Effector memory CD4-positive, alpha-beta T cell (primary cell): ENCODE measurements at places on chromosomes 12 and 14.

DNA sequence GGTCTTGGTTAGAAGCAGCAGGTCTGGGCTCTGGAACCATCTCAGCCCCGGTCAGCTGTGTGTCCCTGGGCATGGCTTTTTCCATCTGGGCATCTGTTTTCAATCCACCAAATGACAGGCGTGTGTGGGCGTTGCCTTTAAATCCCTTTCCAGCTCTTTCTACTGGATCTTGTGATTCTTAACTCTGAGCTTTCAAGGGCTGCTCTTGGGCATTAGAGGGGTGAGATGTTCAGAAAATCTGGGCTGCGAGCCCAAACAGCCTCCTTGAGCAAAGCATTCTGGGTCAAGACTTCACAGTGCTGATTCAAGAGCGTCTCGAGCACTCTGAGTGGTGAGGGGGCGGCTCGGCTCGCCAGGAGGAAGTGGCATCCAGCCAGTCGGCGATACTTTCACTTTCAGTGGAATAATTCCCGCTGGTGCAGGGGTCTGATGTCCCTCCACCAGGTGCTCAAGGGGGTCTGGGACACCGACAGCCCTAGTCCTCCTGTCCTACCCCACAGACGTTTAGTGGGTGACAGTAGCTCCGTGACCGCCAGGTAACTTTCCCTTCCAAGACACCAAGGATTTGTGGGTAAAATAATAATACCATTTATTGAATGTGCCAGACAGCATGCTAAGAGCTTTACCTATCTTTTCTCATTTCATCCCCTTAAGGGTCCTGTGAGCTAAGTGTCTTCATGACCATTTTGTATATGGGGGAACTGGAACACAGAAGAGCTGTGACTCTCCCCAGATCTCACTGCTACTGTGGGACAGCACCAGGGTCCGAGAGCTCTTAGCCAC is 114.0 kb downstream of the PLXNC1 start:
- DNase-seq = peak; percentile 38
- peak overlapping the region; percentile 87 for H3K27ac ChIP-seq
- H3K27me3 ChIP-seq = no peaks in the 10 kb centered on the region
- peak overlapping the region; percentile 82 for H3K4me3 ChIP-seq

DNA sequence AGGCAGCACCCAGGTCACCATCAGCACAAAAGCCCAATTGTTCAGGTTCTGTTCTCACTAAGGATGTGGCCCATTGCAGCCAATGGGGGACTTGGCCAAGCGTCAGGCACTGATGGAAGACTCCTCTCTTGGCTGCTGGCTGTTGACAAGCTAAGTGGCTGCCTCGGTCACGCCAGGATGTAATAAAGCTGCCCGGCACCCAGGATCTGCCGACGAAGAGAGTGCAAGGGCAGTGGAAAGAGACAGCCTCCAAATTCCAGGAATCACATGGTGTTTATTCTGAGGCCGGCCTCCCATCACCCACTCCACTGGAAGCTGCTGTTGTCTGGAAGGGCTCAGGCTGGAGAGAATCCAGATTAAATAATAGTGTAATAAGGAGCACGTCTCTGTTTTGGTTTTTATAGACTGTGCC is 451.8 kb upstream of the TBX3 start:
- no peak overlapping the region for H3K27ac ChIP-seq
- DNase-seq = no peak
- no peaks in the 10 kb centered on the region for H3K36me3 ChIP-seq
- no peaks in the 10 kb centered on the region for H3K4me1 ChIP-seq
- H3K4me3 ChIP-seq = no peak overlapping the region

DNA sequence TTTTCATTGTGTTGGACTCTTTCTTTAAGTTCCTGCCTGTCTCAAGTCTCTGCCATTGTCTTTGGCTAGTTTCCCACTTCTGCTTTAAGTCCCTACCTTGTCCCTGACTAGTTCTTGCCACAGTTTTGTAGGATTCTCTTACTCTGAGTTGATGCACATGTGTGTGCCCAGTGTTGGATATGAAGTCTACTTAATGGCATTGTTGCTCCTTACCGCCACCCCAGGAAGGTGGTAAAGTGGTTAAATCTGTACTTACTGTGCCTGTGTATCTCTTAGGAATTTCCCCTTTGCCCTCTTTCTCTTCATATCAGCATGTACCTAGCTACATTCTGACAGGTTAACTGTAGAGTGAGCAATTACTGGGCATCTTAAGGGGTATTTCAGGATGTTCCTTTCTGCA is 227.1 kb downstream of the NUBPL start:
- no peak for DNase-seq
- no peaks in the 10 kb centered on the region for H3K36me3 ChIP-seq

DNA sequence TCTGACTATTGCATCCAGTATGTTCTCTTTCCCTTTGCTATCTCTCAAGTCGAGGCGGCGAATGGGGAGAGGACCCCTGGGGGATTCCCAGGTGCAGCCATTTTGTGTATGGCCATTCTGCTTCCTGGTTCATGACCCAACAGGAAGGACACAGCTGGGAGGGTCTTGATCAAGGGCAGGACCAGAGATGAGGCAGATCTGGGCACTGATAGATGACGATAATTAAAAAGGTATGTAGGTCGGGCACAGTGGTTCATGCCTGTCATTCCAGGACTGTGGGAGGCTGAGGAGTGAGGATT is 73.9 kb downstream of the EID3 start:
- H3K27ac ChIP-seq = no peak overlapping the region
- H3K4me1 ChIP-seq = no peaks in the 10 kb centered on the region
- DNase-seq = no peak
- no peaks in the 10 kb centered on the region for H3K36me3 ChIP-seq

DNA sequence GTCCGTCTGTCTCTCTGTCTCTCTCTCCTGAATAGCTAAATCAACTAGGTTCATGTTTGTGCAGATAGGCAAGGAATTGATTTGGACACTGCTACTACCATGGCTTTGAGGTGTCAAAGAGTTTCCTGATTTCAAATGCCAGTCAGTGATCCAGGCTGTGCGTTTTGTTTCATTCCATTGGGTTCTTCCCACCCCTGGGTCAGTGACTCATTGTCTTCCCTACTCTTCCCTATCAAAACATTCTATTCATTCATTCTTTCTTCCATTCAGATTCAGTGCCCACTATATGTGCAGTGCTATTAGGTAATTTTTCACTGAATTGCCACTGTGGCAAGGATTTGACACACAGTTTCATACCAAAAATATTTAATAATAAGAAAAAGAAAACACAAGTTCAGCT is 50.4 kb downstream of the RPH3A start:
- H3K4me1 ChIP-seq = no peaks in the 10 kb centered on the region
- no peak for DNase-seq
- no peak overlapping the region for H3K27ac ChIP-seq
- no peaks in the 10 kb centered on the region for H3K27me3 ChIP-seq
- no peaks in the 10 kb centered on the region for H3K36me3 ChIP-seq
